ENCODE measurements at places on chromosomes 7 and 10.

- peak; percentile 78 for DNase-seq
Measured at GRCh38 chr7:149414745-149415390, 46.0 kb downstream of the ZNF777 start.

- DNase-seq, result no peak
Measured at GRCh38 chr10:80259405-80259871, 30.0 kb downstream of the MAT1A start.

- peak; percentile 49 for DNase-seq
Measured at GRCh38 chr10:110563132-110563531, 4.4 kb upstream of the SMC3 start.

- DNase-seq, result peak; percentile 79
Measured at GRCh38 chr7:116953906-116954838, 871 bp downstream of the ST7 start.

GRCh38 chr10:73576890-73577591, 14.1 kb downstream of the USP54 start:
- DNase-seq, result no peak

DNA sequence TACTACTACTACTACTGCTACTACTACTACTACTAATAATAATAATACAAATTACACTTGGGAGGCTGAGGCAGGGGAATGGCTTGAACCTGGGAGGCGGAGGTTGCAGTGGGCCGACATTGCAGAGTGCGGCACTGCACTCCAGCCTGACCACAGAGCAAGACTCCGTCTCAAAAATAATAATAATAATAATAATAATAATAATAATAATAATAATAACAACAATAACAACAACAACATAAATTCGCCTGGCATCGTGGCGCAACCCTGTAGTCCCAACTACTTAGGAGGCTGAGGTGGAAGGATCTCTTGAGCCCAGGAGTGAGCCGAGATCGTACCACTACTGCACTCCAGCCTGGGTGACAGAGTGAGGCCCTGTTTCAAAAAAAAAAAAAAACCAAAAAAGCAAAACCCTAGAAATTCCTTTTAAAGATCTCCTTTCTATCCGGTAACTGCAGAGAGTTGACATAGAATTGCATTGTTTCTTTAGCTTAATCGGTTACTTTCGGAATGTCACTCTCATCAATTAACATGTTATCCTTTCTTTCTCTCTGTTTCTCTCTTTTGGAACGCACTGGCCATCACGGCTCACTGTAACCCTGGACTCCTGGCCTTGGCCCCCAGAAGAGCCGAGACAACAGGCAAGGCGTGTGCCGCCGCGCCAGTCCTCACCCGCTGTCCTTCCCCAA, 972 bp downstream of the PHYH start:
- no peak for DNase-seq

DNA sequence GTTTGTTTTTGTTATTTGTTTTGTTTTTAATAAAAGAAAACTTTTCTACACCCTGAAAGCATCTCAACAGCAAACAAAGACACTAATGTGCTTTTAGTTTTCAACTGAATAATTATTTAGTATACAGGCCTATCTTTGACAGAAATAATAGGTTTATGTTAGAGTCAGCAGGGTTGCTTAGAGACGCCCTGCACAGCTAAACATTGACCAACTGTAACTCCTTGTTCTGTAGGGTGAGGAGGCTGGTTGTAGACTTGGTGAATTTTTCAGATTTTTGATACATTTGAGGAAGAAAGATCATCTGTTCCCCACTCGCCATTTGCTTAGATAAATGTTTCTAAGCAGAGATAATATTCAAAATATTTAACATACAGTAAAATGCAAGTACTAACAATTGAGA, 103.1 kb downstream of the CALCR start:
- no peak for DNase-seq

DNA sequence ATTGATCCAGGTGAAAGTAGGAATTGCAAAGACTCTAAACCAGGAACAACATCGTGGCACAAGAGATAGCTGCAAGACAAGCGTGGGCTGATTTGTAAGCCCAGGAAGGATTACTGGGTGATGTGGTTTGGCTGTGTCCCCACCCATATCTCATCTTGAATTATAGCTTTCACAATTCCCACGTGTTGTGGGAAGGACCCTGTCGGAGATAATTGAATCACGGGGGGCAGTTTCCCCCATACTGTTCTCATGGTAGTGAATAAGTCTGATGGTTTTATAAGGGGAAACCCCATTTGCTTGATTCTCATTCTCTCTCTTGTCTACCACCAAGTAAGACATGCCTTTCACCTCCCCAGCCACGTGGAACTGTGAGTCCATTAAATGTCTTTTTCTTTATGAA, 59.5 kb downstream of the ST8SIA6 start:
- no peak for DNase-seq

GRCh38 chr10:59454171-59454919, 92.0 kb upstream of the FAM13C start:
- no peak for DNase-seq

DNA sequence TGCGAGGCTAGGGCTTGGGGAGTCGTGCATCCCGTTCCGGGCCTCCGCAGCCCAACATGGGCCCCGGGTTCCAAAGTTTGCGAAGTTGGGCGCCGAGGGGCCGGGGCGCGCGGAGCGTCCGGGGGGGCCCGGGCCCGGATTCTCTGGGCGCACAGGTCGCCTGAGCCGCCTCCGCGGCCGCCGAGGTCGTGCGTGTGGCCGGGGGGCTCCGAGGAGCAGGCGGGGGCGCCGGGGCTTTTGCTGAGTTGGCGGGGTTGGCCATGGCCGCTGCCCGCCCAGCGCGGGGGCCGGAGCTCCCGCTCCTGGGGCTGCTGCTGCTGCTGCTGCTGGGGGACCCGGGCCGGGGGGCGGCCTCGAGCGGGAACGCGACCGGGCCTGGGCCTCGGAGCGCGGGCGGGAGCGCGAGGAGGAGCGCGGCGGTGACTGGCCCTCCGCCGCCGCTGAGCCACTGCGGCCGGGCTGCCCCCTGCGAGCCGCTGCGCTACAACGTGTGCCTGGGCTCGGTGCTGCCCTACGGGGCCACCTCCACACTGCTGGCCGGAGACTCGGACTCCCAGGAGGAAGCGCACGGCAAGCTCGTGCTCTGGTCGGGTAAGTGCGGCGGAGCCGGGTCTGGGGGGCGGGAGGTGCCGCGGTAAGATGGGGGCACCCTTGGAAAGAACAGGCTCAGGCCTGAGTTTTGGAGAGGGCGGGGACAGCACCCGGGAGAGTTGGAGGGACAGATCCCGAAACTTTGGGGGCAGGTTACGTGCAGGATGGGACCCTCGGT, 643 bp downstream of the SMO start:
- no peak for DNase-seq

DNA sequence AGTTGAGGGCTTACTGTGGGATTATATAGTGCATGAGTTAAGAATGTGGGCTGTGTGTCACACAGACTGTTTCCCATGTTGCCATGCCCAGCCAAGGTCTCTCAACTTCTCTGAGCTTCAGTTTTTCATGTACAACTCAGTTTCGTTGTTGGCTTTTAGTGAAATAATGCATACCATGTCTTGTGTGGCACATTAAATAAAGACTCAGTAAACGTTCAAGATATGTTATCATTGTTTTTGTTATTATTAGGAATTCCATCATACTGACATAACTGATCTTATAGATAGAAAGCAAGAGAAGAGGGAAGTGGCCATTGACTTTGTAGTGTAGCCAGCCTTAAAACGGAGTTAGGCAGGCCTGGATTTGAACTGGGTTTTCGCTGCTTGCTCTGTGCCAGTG, 2.9 kb downstream of the CDK14 start:
- no peak for DNase-seq

DNA sequence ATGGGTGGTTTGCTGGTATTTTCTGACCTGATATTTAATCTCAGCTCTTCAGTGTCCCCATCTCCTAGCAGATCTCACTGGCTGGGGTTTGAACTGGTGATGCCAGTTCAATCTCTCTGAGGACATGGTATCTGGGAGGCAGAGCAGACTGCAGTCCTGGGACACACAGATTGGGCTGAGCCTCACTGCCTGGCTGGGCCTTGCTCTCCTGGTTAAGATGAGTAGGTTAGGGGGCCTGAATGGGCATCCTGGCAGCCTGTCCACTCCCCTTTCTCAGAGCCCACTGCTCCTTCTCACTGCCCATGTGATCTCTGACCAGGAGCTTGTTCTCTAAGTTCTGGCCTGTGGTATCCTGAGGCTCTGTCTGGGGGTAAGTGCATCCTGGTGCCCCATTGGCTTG, 363.4 kb downstream of the GLRX3 start:
- no peak for DNase-seq

- DNase-seq, result no peak
Measured at GRCh38 chr7:27114881-27115220, 12.4 kb upstream of the HOXA2 start.

- peak; percentile 60 for DNase-seq
Measured at GRCh38 chr7:155090684-155091083, 20.6 kb downstream of the HTR5A start.

- no peak for DNase-seq
Measured at GRCh38 chr10:124993736-124994451, 52.0 kb downstream of the ZRANB1 start.

GRCh38 chr10:133164816-133165555, 5.0 kb downstream of the KNDC1 start:
- DNase-seq, result no peak

GRCh38 chr7:131540491-131541162, 15.8 kb downstream of the PODXL start:
- no peak for DNase-seq

- no peak for DNase-seq
Measured at GRCh38 chr10:15244635-15245197, 76.2 kb upstream of the NMT2 start.

GRCh38 chr7:80362677-80363076, 149.2 kb downstream of the GNAT3 start:
- no peak for DNase-seq

DNA sequence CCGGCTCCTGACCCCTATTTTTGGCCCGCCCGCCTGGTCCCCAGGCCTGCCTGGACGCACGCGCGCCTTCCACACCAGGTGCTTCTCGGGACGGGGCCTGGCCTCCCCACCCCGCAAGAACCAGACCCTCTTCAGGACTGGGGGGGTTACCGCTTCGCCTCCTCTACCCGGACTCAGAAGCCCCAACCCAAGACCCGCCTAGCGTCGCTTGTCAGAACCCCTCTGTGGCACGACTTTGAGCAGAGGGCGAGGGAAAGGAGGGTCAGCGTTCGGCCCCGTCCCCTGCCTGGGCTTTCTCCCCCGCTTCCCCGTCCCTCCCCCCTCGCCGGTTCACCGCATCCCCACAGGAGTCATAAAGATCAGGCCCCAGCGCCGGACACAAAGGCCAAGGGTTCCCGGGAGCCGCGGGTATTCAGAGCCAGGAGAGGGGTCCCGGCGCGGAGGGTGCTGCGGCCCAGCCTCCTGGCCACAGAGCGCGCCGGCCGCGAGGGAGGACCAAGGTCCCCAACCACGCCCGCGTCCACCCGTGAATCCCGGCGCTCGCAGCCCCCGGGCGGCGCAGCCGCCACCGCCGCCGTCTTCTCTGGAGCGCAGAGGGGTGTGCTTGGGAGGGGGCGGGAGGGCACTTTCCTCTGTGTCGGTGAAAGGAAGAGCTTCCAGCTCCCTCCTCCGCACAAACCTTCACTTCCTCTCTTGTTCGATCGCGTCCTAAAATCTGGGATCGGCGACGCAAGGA, 351.9 kb downstream of the DNAJB6 start:
- no peak for DNase-seq

GRCh38 chr10:11742779-11743298, 657 bp downstream of the ECHDC3 start:
- DNase-seq, result no peak

- DNase-seq, result no peak
Measured at GRCh38 chr10:58239561-58240169, 28.0 kb downstream of the IPMK start.

GRCh38 chr7:114689406-114689805, 232.5 kb upstream of the MDFIC start:
- DNase-seq, result no peak

GRCh38 chr7:66927348-66927948, 6.4 kb downstream of the TMEM248 start:
- DNase-seq, result no peak

- no peak for DNase-seq
Measured at GRCh38 chr7:16926861-16927260, 45.1 kb upstream of the AGR3 start.

GRCh38 chr7:131241386-131241785, 86.3 kb upstream of the MKLN1 start:
- no peak for DNase-seq

DNA sequence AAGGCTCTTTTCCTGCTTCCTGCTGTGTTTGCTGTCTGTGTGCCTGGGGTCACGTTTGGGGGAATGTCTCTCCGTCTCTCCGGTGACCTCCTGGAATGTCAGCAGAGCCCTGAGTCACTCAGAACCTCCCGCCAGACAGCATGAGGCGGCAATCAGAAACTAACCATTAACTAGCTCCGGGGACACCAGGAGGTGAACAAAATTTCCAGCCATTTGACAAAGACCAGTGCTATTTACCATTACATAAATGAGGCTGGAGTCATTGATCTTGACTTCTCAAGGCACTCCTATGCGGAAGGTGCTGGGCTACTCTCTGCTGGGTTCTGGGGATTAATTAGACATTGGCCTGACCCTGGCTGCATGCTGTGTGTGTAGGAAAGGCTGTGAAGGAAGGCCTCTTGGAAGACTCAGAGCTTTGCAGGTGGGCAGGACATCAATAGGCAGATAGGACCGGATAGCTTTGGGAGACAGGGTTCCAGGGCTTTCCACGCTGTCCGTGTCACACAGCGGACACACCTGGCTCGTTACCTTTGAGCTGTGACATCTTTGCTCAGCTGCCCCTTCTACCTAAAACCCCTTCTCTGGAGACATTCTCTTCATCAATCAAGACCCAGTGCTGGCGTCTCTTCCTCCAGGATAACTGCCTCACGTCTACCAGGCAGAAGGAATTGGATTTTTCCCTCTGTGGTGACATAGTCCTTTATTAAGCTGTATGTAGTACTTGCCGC, 77.0 kb downstream of the PFKFB3 start:
- DNase-seq, result no peak

DNA sequence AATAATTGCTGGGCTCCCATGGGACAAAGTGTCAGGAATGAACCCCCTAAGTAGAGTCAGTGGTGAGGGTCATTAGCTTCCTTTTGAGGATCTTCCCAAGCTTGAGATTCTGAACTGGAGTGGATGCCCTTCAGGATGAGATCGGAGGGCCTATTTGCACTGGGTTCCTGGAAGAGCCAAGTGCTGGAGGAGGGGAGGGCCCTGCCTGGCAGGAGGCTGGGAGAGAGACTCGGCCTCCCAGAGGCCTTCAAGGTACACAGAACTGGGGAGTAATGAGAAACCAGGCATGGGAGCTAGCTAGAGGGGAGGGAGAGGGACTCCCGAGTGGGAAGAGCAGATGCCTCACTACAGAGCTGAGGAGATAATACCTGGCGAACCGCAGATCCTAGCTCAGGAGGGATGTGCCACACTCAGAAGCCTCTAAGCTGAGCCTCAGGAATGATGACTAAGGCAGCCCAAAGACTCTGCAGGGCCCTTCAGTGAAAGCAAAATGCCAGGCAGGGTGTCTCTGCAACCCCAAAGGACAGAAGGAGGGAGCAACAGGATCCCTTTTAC, 9.4 kb downstream of the PDAP1 start:
- DNase-seq, result no peak

- DNase-seq, result no peak
Measured at GRCh38 chr10:89047397-89047796, 56.8 kb downstream of the FAS start.

Data from activated CD4-positive, alpha-beta T cell treated with anti-CD3 and anti-CD28 coated beads, Interleukin-2, amount 10 ng/mL, durations not matched to agents 24 days and 14 days (primary cell).